HCT116 (cell line): ENCODE measurements at places on chromosomes 11 and 22.

GRCh38 chr11:72238492-72239312 lies 5.3 kb downstream of the PHOX2A start:
- DNase-seq: no peak
- H3K27me3 ChIP-seq: no peaks in the 10 kb centered on the region
- H3K4me3 ChIP-seq: no peak overlapping the region
- H3K4me1 ChIP-seq: no peaks in the 10 kb centered on the region
- H3K27ac ChIP-seq: no peak overlapping the region

- DNase-seq: no peak
- H3K4me1 ChIP-seq: peaks cover 15% of the 10 kb centered on the region
- H3K27ac ChIP-seq: no peak overlapping the region
- no peaks in the 10 kb centered on the region for H3K36me3 ChIP-seq
- no peak overlapping the region for H3K4me3 ChIP-seq
Observed at GRCh38 chr11:1049071-1049405, 12.5 kb upstream of the MUC6 start.

- no peaks in the 10 kb centered on the region for H3K4me1 ChIP-seq
- no peak overlapping the region for H3K4me3 ChIP-seq
- no peaks in the 10 kb centered on the region for H3K27me3 ChIP-seq
- no peak overlapping the region for H3K27ac ChIP-seq
- no peaks in the 10 kb centered on the region for H3K36me3 ChIP-seq
- DNase-seq: no peak
Observed at GRCh38 chr11:123209591-123209990, 14.5 kb upstream of the CLMP start.

- no peaks in the 10 kb centered on the region for H3K4me1 ChIP-seq
- DNase-seq: no peak
- no peak overlapping the region for H3K27ac ChIP-seq
- H3K36me3 ChIP-seq: no peaks in the 10 kb centered on the region
- peaks cover 11% of the 10 kb centered on the region; the same call in 1 of the 2 replicates for H3K27me3 ChIP-seq
Observed at GRCh38 chr22:28034760-28035401, 115.8 kb upstream of the PITPNB start.

- no peak overlapping the region for H3K27ac ChIP-seq
- peak; percentile 34 for DNase-seq
Observed at GRCh38 chr22:29313126-29313575, 2.3 kb downstream of the RASL10A start.

DNA sequence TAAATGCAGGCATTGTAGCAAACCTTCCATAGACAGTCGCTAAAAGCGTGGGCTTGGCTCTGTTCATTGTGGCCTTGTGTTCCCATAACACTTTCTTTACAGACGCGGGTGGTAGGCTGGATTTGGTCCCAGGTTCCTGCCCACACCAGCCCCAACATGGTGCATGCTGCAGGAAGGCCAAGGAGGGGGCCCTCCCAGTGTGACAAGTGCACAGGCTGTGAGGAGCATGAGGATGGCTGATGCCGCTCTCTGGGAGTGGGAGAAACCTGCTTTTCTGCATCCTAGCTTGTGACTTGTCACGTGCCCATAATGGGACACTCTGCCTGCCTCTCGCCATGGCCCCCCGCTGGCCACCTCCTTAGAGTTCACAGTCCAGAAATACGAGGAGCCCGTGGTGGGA lies 161.8 kb upstream of the B3GAT1 start:
- DNase-seq: no peak
- H3K4me1 ChIP-seq: no peaks in the 10 kb centered on the region
- no peak overlapping the region for H3K27ac ChIP-seq
- no peaks in the 10 kb centered on the region for H3K36me3 ChIP-seq
- H3K4me3 ChIP-seq: no peak overlapping the region

DNA sequence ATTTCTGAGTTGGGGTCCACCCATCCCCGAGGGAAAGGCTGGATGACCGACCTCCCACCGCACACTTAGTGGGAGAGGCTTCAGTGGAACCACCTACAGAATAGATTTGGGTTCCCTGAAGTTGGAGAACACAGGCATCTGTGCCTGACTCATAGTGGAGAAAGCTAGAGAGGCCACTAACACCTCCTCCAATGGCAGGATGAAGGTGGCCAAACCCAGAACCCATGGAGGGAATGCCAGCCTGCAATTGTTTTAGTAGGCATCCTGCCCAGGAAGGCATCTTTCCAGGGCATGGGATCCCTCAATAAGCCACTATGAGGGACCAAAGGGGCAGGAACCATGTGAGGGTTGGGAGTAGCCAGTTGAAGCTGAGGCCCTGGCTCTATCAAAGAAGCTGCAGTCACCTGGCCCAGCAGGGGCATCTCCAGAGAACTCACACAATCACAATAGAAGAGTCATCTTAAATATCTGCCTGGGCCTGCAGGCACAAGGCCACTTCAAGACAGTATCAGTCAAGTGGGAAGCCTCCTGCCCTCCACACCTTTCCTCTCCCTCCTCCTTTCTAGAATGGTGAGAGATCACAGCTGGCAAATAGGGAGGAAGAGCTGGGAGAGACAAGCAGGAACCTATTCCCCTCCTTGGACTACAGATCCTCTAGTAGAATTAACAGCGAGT lies 124.1 kb upstream of the CSNK2A3 start:
- no peak overlapping the region for H3K27ac ChIP-seq
- no peaks in the 10 kb centered on the region for H3K36me3 ChIP-seq
- H3K27me3 ChIP-seq: no peaks in the 10 kb centered on the region
- H3K4me1 ChIP-seq: no peaks in the 10 kb centered on the region; the same call in 1 of the 2 replicates
- no peak for DNase-seq

DNA sequence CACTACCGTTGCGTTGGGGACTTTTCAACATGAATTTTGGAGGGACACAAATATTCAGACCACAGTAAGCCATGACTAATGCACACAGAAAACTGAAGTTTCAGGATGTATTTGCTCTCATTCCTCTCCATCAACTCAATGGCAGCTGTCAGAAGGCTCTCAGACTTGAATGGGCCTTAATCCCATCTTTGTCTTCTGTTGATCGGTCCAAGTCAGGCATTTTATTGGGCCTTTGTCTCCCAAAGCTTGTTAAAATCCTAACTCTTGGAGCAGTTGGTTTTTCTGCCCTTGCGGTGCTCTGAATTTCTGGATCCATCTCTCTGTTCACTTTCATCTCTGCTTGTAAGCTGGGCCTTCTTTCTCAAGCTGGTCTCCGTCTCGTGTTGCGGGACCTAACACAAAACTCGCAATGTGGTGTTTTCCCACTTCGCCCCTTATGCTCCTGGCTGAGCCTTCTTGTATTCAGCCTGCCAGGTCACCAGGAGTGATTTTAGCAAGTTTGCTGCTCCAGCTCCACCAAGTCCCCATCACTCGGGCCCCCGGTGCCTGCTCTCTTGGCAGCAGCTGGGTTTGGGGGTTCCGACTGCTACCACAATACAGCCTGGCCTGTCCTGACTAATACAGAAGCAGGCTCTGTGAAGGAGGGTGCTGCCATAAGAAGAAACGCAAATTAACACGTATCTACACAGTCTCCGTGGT lies 27.0 kb downstream of the TSPAN32 start:
- H3K4me3 ChIP-seq: no peak overlapping the region
- no peaks in the 10 kb centered on the region for H3K36me3 ChIP-seq
